ENCODE measurements at places on chromosomes 7 and 10. TPM values are rescaled to one million over a fixed set of nuclear protein-coding genes. Genes with fewer than 3 reads are reported as not detected.

The CYP3A4 gene
- total RNA-seq, result not detected

The SLC29A4 gene
- 12.3 TPM for total RNA-seq

The CAMK2B gene
- total RNA-seq, result not detected

The SLC18A2 gene
- total RNA-seq, result not detected

The NME8 gene
- not detected for total RNA-seq

The ELAPOR2 gene
- 10.5 TPM for total RNA-seq

The ICA1 gene
- total RNA-seq, result 10.6 TPM

The WEE2 gene
- 0.14 TPM for total RNA-seq

The NPTX2 gene
- under 0.01 TPM for total RNA-seq
